Heart right ventricle (tissue), 16 donors: ENCODE measurements at places on chromosomes 5 and 9. TPM values are rescaled to one million over a fixed set of nuclear protein-coding genes. Genes with fewer than 3 reads are reported as not detected.

FCHO2 gene
- 19.5 TPM for total RNA-seq

MGAT4B gene
- total RNA-seq: 108 TPM

INSYN2B gene
- total RNA-seq: not detected

CYLC2 gene
- not detected for total RNA-seq

DNAI1 gene
- total RNA-seq: not detected

KIF4B gene
- total RNA-seq: not detected

IFNA2 gene
- not detected for total RNA-seq

ANKDD1B gene
- total RNA-seq: 0.10 TPM

DMRT2 gene
- 0.28 TPM for total RNA-seq

HAPLN1 gene
- 1.1 TPM for total RNA-seq

ACOT12 gene
- not detected for total RNA-seq

PCDHB13 gene
- 4.2 TPM for total RNA-seq

SPATA31D4 gene
- total RNA-seq: not detected

ANXA2R gene
- total RNA-seq: 0.83 TPM

IRX2 gene
- 1.00 TPM for total RNA-seq

UBE2B gene
- total RNA-seq: 221 TPM

PCDHA10 gene
- total RNA-seq: 0.06 TPM

STOM gene
- 154 TPM for total RNA-seq

PCDHGB2 gene
- total RNA-seq: 15.2 TPM

HK3 gene
- 1.1 TPM for total RNA-seq

ARL14EPL gene
- not detected for total RNA-seq
